Hepatocyte (in vitro differentiated cells): ENCODE measurements at places on chromosomes 5 and 9.
A peak's percentile ranks its signal among the peaks of the same experiment; 100 is the strongest.

- DNase-seq: no peak
Measured at GRCh38 chr9:117156144-117156688, 258.6 kb downstream of the ASTN2 start.

- no peak for DNase-seq
Measured at GRCh38 chr9:6633378-6633777, 12.2 kb downstream of the GLDC start.

DNA sequence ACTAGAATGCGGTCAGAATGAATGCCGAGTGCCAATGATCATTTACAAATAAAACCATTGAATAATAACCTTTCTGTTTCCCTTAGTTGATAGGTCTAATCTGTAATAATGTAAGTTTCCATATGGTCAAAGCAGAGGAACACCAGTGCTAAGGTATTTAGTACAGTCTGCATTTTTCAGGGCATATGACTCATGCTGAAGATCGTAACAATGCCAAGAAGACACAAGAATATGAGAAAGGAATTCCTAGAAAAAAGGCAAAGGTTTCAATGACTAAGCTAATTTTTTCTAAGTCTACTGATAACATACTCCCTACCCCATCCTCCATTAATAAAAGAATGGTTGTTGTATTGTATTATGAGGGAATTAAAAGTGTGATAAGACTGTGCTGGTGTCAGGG lies 2.8 kb downstream of the OR1L8 start:
- DNase-seq: no peak

GRCh38 chr9:112599732-112600131 lies 113.1 kb downstream of the KIAA1958 start:
- DNase-seq: no peak

DNA sequence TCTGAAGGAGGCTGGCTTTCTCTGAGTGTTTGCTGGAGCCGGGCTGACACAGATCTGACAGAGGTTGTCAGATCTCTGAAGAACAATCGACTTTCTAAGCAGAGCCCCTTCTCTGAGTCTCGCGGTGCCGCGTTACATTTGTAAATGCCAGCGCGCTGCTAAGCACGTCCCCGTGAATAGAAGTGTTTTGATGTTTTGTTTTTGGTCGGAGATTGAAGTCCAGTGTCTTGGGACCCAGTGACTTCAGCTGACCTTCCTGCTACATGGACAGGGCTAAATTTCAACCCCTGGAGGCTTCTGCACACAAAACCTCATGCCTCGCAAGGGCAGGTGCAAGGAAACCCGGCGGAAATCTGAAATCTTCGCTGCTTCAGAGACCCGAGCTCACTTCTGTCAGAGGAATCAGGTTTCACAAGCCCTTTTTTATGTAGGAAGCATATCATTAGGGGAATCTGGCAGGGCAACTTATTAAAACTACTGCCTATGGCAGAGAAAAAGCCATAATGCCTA lies 27.2 kb downstream of the NEUROG1 start:
- DNase-seq: no peak

DNA sequence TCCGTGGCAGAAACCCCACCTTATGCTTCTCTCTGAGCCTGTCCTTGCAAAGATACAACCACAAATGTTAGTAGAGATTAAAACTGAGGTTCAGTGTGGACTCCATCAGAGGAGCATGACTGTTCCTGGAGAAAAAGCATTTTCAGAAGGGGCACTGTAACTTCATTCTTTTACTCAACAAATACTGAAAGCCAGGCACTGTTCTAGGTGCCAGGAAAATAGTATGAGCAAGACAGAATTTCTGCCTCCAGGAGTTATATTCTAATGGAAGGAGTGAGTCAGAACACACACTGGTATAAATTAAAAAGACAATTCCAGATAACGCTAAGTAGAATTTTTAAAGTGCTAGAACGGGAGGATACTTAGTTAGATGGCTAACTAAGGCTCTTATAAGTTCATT lies 251.4 kb upstream of the GAS1 start:
- no peak for DNase-seq

- no peak for DNase-seq
Measured at GRCh38 chr5:114377946-114378345, 16.1 kb downstream of the KCNN2 start.

- DNase-seq: no peak
Measured at GRCh38 chr5:78659114-78659513, 10.5 kb upstream of the LHFPL2 start.

- no peak for DNase-seq
Measured at GRCh38 chr5:27818888-27819287, 780.5 kb upstream of the CDH9 start.

DNA sequence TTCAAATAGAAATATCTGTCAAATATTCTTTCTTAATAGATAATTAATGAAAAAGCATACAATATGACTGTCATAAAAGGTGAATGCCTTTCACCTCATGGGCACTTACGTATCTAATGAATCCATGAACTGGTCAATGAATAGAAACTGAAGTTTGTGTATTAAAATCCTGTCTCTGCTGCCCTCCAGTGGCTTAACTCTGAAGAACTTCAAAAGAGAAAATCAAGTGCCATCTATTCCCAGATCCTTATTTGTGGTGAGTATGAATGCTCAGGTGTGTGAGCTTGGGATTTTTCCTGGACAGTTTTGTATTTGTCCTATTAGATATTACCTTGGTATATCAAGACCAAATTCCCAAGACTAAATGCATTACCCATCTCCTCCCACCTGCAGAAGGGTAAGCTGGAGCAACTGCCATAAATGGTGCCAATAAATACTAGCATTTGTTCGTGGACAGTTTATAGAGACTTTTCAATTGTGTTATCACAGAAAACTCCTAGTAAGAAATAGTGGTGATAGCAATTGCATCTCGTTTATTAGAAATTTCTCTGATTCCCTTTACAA lies 44.0 kb upstream of the SVEP1 start:
- DNase-seq: peak; percentile 75

- no peak for DNase-seq
Measured at GRCh38 chr5:87190687-87191086, 77.0 kb upstream of the RASA1 start.

GRCh38 chr9:96487949-96488348 lies 38.0 kb downstream of the HABP4 start:
- DNase-seq: no peak

GRCh38 chr5:128693764-128694163 lies 155.7 kb upstream of the FBN2 start:
- no peak for DNase-seq

DNA sequence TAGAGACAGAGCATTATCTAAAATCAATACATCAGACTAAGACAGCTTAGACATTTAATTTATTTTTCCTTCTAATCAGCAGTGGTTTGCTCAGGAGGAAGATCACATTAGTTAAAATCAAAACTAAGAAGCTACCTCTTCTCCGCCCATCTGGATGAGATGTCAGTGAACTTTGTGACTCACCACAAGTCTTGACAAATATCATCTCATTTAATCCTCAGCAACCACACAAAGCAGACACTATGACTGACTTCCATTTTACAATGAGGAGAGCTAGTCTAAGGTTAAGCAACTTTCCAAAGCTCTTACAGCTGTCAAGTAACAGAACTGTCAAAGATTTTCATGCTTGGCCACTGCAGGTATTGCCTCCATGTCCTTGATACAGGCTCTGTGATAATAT lies 289.5 kb downstream of the DEPDC1B start:
- DNase-seq: no peak

- no peak for DNase-seq
Measured at GRCh38 chr9:69379270-69379982, 54.4 kb downstream of the ENTREP1 start.

GRCh38 chr9:123631862-123632261 lies 275.9 kb downstream of the CRB2 start:
- DNase-seq: no peak

DNA sequence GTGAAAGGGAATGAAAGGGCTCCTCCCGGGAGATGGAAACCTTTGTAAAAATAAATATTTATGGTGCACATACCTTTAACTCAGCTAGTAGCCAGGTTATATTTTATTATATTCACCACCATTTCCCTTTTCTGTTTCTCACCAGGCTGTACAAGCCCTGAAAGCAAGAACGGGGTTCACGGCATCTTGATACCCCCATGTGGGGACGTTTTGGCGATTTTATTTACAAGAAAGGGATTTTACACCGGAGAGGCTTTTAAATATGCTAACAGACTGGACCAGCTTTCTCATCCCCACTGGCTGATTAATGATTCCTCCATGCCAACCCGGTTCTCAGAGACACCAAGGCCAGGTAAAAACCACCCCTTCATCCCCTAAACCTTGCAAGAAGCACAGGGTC lies 19.2 kb downstream of the IL12B start:
- no peak for DNase-seq

DNA sequence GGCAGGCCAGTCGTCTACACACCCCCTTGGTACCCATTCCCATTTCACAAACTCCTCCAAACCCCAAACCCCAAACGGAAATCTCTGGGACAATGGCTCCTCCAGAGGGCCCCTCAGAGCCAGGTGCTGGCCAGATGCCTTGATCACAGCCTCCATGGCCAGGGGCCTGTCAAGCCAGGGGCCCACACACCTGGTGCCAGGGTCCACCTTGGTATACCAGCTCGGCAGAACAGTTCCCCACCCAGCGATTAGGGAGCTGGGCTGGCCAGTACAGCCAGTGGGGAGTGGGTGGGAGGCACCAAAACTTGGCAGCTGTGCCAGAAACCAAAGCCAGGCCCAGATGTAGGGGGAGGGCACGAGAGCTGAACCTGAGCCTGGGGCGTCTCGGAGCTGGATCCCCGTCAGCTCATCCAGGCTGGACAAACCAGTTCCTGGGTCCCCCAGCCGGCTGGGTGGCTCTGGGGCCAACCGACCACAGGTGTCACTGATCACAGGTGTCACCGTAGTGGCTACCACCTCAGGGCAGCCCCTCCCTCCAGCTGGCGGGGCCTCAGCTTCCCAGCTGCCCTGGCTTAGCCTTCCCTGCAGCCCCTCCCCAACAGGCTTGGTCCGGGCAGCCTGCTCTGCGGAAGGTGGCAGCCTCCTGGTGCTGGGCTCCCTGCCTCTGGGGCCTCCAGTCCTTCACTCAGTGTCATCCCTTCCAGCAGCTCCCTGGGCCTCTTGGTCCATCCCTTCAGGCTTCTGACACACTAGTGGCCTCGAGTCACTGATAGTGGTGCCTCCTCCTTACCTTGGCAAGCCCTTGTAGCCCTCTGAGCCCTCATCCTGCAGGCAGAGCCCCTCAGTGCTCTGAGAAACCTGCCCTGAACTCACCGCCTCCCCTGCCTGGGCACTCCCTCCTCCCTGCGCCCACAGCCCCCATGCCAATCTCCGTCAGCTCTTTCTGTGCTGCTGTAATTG lies 6.6 kb upstream of the RMND5B start:
- DNase-seq: peak; percentile 40

GRCh38 chr5:160173-160510 lies 31.2 kb upstream of the LRRC14B start:
- DNase-seq: no peak

DNA sequence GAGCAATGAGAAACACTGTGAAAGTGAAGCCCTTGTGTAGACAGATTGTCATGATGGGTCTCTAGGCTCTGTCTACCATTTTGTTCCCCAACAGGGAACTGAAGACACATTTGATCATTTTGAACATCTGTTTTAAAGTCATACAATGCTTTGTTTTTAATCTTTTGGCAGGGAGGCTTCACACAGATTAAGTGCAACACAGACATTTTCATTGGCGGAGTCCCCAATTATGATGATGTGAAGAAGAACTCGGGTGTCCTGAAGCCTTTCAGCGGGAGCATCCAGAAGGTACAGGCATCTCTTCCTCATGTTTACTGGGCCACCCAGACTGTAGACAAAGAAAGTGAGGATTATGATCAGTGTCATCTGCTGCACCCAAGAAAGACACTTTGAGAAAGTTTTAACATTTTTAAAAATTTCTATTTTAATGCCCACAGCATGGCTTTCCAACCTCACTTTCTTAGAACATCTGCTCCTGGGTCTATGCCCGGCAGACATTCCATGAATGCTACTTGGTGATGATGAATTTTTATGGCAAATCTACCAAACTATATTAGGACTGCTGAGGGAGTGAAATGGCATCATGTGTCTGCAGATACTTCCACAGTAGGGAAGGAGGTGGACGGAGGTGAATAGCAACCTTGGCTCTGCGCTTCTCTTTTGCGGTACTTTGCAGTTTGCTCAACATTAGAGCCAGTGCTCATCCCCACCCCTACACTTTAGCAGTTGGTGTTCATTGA lies 121.3 kb downstream of the LIFR start:
- no peak for DNase-seq

DNA sequence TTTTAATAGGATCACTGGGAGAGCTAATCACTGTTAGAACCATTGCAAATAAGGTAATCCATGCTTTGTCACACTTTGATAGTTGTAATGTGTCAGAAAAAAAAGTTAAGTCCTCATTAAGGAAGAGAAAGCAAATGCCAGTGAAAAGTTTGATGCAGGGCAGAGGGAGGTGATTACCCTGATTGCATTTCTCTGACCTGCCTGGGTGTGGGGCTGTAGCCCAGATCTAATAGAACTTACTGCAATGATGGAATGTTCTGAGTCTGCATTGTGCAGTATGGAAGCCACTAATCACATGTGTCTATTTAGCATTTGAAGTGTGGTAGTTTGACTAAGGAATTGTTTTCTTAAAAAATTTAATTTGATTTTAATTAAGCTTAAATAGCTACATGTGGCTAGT lies 202.7 kb downstream of the ATP10B start:
- DNase-seq: peak; percentile 36

GRCh38 chr5:110899566-110900412 lies 161.0 kb downstream of the SLC25A46 start:
- DNase-seq: no peak

GRCh38 chr5:2617461-2617860 lies 134.0 kb downstream of the IRX2 start:
- DNase-seq: no peak

DNA sequence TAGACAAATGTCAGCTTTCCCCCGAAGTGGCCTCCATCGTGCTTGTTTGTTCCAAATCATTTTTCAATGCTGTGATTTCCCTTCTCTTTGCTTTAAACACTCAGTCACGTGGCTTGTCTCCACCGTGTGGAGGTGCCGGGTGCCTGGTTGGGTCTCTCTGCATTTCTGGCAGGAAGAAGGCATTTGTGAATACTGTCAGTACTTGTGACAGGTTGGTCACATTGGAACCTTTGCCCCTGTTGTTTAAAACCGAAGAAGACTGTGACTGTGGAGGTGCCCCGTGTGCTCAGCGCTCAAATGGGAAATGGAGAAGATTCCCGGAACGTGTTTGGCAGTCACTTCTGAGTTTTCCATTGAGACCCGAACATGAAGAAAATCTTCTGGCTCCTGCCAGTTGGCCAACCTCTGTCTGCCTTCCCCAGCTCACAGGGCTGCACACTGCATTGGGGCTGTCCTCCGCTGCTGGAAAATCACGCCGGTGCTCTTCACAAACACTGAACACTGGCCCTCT lies 74.6 kb downstream of the LMNB1 start:
- DNase-seq: no peak
